ENCODE measurements at places on chromosomes 12 and 14. TPM values are rescaled to one million over a fixed set of nuclear protein-coding genes. Genes with fewer than 3 reads are reported as not detected.

DNA sequence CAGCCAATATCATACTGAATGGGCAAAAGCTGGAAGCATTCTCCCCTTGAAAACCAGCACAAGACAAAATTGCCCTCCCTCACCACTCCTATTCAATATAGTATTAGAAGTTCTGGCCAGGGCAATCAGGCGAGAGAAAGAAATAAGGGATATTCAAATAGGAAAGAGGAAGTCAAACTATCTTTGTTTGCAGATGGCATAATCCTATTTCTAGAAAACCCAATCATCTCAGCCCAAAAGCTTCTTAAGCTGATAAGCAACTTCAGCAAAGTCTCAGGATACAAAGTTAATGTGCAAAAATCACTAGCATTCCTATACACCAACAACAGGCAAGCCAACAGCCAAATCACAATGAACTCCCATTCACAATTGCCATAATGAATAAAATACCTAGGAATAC, 21.0 kb upstream of the ANP32D start:
- no peaks in the 10 kb centered on the region for H3K36me3 ChIP-seq
- DNase-seq = no peak
- no peaks in the 10 kb centered on the region for H3K4me1 ChIP-seq
- no peak overlapping the region for H3K27ac ChIP-seq
- no peak overlapping the region for H3K4me3 ChIP-seq
- no peaks in the 10 kb centered on the region for H3K27me3 ChIP-seq

DNA sequence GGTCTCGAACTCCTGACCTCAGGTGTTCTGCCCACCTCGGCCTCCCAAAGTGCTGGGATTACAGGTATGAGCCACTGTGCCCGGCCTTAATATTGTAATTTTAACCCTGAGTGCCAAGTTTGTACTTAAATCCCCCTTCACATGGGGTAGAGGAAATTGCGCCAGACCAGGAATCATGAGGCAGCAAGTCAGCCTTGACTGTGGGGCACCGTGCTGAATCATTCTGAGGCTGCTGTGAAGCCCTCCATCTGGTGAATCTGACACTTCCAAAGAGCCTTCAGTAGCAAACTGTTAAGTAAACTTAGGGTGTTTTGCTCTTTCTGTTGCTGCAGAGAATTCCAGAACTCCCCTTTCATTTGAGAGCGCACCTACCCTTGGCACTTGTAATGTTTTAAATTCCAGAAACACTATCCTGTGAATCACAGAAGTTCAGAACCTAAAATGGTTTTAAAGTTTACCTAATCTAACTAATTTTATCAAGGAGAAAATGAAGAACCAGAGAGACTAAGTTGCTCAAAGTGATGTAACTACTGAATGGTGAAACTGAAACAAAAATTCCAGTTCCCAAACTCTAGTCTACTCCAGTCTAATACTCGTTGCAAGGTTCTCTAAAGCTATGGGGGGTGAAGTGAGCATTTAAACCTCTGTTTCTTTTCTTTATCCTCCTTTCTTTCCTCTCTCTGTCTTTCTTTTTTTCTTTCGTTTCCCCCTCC, 7.5 kb downstream of the HEBP1 start:
- H3K36me3 ChIP-seq = peaks cover 18% of the 10 kb centered on the region
- no peaks in the 10 kb centered on the region for H3K27me3 ChIP-seq
- H3K4me1 ChIP-seq = peaks cover 11% of the 10 kb centered on the region
- H3K27ac ChIP-seq = peak overlapping the region; percentile 71
- DNase-seq = no peak

DNA sequence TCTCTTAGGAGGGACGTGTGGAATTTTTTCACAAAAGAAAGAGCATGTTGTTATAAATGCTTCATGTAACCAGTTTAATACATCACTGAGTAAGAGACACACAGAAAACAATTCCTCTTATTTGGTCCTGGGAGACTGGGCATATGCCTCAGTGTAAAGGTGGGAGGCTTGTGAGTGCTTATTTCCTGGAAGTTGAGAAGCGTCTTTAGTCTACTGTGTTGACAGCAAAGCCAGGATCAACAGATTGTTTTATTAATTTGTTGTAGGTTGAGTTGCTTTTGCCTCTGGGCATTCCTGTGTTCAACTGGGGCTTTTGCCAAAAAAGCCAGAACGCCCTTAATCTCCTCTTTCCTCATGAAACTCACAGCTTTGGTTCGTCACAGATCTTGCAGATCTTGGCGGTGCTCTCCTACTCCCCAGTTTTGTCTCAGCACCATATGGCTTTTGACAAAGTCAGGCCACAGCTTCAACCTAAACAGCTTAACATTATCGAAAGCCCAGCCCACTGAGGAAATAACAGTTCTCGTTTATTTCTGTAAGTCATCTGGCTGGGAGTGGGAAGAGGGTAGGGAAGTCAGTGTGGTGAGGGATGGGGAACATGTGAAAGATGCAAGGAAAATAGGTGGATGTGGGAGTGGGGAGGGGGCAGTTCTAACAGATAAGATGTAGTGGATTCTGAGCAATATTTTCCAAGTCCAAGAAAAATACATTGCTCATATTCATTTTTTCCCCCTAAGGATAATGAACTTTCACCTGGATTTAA, 227.2 kb downstream of the DACT1 start:
- no peaks in the 10 kb centered on the region for H3K36me3 ChIP-seq
- peaks cover 6% of the 10 kb centered on the region for H3K4me1 ChIP-seq
- H3K27me3 ChIP-seq = no peaks in the 10 kb centered on the region
- DNase-seq = no peak

GRCh38 chr12:65182012-65182739, 12.8 kb downstream of the LEMD3 start:
- H3K36me3 ChIP-seq = peaks cover 7% of the 10 kb centered on the region
- no peak overlapping the region for H3K27ac ChIP-seq
- no peak for DNase-seq
- no peak overlapping the region for H3K4me3 ChIP-seq
- peaks cover 4% of the 10 kb centered on the region for H3K4me1 ChIP-seq

DNA sequence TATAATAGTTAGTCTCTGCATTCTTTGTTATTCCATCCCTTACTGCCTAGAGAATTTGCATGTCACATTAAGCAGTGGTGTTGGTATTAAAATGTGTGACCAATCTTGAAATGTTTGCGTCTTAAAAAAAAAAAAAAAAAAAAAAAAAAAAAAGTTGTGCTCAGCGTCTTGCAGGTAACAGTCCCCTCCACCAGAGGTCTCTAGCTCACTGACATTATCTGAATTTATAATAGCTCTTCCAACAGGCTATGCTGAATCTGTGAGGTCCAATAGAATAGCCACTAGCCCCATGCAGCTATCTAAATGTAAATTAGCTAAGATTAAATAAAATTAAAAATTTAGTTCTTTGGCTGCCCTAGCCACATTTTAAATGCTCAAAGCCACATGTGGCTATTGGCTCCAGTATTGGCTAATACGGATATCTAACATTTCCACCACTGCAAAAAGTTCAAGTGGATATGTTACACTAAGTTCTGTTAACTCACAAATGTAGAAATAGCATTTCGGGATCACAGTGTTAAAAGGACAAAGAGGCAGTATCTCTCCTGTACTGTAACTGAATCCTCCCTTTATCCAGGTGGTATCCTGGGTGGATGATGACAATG, 28.7 kb downstream of the NKX2-8 start:
- DNase-seq = no peak
- no peaks in the 10 kb centered on the region for H3K36me3 ChIP-seq
- H3K27ac ChIP-seq = no peak overlapping the region
- H3K4me3 ChIP-seq = no peak overlapping the region
- peaks cover 19% of the 10 kb centered on the region for H3K27me3 ChIP-seq

- no peaks in the 10 kb centered on the region for H3K36me3 ChIP-seq
- no peaks in the 10 kb centered on the region for H3K27me3 ChIP-seq
- peak overlapping the region; percentile 87 for H3K27ac ChIP-seq
- H3K4me1 ChIP-seq = peaks cover 67% of the 10 kb centered on the region
- no peak for DNase-seq
- H3K4me3 ChIP-seq = no peak overlapping the region
Measured at GRCh38 chr12:95212586-95212985, 4.7 kb downstream of the FGD6 start.

GRCh38 chr12:121981456-121981855, 40.2 kb upstream of the BCL7A start:
- no peaks in the 10 kb centered on the region for H3K27me3 ChIP-seq
- no peak overlapping the region for H3K27ac ChIP-seq
- no peaks in the 10 kb centered on the region for H3K36me3 ChIP-seq
- H3K4me1 ChIP-seq = no peaks in the 10 kb centered on the region
- no peak for DNase-seq

The CLEC12A gene
- total RNA-seq = not detected

The TAS2R8 gene
- total RNA-seq = not detected

The CSAD gene
- total RNA-seq = 11.4 TPM

DNA sequence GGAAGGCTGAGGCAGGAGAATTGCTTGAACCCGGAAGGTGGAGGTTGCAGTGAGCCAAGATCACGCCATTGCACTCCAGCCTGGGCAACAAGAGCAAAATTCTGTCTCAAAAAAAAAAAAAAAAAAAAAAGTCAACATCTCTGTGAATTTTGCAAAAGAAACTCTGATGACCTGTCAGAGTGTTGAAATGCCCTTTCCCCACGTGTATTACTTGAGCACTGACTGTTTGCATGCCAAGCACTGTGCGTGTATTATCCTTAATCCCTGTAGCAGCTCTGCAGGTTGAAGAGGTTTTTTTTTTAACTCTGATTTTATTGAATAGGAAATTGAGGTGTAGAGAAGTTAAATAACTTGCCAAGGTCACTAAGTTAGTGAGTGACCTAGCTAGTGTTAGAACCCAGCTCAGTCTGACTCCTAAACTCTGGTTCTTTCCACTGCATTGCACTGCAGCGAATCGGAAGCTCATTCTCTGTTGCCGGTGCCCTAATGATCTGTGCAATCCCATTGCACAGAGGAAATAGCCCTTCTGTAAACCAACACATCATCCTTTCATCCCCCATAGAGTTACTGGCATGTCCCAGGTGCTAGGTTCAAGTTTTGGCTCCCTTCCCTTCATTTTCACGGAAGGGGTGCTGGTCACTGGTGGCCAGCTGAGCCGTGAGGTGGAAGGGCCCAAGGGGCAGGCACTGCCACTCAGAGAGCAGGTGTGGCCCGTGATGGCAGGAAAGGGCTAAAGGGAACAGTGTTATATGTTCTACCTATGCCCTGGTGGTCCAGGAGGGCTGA, 122.3 kb downstream of the EML1 start:
- H3K27me3 ChIP-seq = no peaks in the 10 kb centered on the region
- peaks cover 60% of the 10 kb centered on the region for H3K36me3 ChIP-seq
- DNase-seq = no peak
- H3K4me3 ChIP-seq = no peak overlapping the region
- no peak overlapping the region for H3K27ac ChIP-seq

GRCh38 chr12:87806310-87806709, 222.9 kb downstream of the C12orf50 start:
- no peak overlapping the region for H3K4me3 ChIP-seq
- H3K27ac ChIP-seq = no peak overlapping the region
- DNase-seq = no peak
- H3K4me1 ChIP-seq = no peaks in the 10 kb centered on the region

The WSCD2 gene
- total RNA-seq = not detected

The GZMH gene
- not detected for total RNA-seq

DNA sequence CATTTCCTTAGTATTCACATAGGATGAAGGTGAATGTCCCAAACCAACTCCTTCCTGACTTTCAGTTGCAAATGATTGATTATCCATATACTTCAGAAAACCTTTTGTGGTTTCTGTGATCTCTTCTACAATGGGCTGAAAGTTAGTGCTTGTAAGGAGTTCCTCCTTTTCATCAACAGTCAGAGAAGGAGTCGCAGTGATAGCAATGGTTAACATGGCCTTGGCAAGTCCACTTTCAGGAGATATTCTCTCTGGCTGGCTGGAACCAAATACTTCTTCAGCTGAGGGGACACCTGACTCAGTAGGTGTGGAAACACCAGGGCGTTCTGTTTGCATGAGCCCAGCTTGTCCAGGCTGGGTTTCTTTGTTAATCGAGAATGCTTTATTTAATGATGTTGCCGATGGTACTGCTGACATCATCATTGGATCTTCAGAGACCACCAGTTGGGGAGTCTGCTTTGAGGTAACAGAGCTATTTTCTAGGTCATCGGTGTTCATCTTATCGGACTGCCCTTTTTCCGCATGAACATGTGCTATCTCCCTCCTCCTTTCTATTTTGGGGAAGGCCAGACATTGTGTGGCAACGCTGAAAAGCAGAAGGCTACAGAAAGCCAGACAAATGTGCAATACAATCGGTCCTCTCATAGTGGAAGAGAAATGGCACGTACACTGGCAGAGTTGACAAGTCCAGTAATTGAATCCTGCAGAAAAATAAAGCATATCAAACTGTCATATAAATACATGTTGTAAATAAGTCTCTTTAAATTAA, 13.1 kb downstream of the ARMH4 start:
- H3K27me3 ChIP-seq = no peaks in the 10 kb centered on the region
- no peak overlapping the region for H3K27ac ChIP-seq
- DNase-seq = no peak

DNA sequence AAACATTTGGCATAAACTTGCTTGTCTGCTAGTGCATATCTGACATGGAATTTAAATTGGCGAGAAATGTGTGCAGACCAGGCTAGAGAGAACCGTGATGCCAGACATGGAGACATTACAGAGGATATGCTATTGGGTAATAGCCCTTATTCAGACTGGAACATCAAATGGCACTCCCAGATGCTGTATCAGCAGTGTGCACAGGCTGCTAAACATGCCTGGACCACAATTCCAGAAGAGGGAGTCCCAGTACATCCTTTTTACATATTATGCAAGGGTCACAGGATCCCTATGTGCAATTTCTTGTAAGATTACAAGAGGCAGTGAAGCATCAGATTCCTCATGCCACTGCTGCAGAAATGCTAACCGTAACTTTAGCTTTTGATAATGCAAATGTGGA, 354.5 kb upstream of the FOXG1 start:
- H3K27me3 ChIP-seq = no peaks in the 10 kb centered on the region
- no peak overlapping the region for H3K27ac ChIP-seq
- H3K36me3 ChIP-seq = no peaks in the 10 kb centered on the region
- no peak for DNase-seq
- no peak overlapping the region for H3K4me3 ChIP-seq
- no peaks in the 10 kb centered on the region for H3K4me1 ChIP-seq

GRCh38 chr14:22210026-22210425, 379.0 kb downstream of the DAD1 start:
- H3K27me3 ChIP-seq = no peaks in the 10 kb centered on the region
- H3K36me3 ChIP-seq = no peaks in the 10 kb centered on the region
- no peak overlapping the region for H3K27ac ChIP-seq
- H3K4me3 ChIP-seq = no peak overlapping the region

The PRB2 gene
- not detected for total RNA-seq

DNA sequence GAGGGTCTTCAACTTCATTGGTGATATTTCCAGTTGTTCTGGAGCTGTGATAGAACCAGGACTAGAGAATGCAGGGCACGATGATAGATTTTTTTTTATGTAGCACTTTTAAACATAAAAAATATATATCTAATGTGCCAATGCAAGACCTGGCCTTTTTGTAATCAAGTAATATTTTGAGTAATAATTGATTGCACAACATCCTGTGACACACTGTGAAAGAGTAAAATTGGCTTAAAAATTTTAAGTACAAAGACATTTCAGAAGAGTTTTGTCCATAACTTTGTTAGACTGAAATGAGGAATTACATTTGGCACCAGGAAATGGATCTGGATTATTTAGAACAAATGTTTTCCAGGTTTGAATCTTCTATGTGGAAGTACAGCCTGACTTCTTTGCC, 22.1 kb downstream of the PRKCH start:
- no peak for DNase-seq
- H3K27me3 ChIP-seq = no peaks in the 10 kb centered on the region
- H3K4me3 ChIP-seq = no peak overlapping the region
- H3K36me3 ChIP-seq = no peaks in the 10 kb centered on the region
- peak overlapping the region; percentile 74 for H3K27ac ChIP-seq

The DDN gene
- 0.27 TPM for total RNA-seq

The FAM181A gene
- not detected for total RNA-seq

The SYCP3 gene
- total RNA-seq = 0.38 TPM

The PRIM1 gene
- total RNA-seq = 3.7 TPM

Measured in esophagus squamous epithelium (tissue), 5 donors.